ENCODE measurements at places on chromosomes 12 and 14.

DNA sequence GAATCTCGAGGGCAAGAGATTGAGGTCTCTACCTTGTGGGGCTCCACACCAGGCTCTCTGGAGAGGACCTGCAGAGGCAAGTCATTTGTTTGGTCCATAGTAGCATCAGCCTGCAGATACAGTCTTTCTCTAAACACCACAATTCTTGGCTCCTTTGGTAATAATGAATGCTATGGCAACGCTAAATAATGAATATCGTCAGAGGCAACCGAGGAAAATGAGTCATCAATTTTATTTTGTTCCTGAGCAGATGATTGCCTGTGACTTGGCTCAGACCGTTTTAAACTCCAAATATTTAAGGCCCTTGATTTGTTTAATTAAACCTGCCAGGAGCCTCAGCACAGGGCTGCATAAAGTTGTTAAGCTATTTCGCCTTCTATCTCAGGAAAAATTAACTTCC is 924.1 kb upstream of the TMEM132C start:
- DNase-seq, result no peak

DNA sequence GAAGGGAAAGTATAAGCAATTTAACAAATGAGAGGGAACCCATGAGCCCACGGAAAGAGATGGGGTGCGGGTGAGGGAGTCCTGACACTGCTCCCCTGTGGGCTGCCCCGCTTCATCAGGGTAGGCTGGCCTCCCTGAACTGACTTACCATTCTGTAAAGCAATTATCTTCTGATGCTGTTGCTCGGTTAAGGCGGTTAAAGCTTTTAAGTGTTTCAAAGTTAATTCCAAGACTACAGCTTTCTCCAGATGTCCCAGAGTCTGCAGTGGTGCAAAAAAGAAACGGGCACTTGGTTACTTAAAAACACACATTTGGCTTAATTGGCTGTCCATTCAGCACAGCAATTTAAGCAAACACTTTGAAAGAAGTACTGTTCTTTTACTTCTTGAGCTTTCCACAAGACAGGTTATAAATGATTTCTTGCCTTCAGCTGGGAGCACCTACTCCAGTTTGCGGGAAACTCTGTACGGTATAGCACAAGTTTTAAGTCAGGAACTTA is 1.3 kb downstream of the BHLHE41 start:
- DNase-seq, result no peak

DNA sequence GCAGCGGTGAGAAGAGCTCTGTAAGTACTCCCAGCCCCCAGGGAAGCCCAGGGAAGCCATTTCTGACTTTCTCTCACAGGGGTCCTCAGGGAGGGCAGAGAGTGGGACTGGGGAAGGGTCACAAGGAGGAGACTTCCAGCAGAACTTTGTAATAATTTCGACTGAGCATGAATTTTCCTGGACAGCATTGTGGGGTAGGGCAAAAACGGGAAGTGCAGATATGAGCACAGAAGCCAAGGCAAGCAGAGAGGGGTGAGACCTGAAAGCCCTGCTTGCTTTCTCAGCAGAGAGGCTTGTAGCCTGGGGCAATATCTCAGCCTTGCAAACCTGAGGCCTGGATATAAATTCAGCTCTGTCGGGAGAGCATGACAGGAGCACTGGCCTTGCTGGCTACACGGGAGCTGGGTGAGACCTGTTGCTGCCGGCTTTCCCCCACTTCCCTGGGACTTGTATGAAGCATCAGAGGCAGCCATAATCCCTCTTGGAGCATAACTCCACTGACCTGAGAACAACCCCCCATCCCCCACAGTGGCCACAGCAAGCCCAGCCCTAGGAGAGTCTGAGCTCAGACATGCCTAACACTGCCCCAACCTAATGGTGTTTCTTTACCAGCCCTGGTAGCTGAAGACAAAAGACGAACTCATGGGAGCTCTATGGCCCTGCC is 9.8 kb upstream of the IQSEC3 start:
- DNase-seq, result no peak

DNA sequence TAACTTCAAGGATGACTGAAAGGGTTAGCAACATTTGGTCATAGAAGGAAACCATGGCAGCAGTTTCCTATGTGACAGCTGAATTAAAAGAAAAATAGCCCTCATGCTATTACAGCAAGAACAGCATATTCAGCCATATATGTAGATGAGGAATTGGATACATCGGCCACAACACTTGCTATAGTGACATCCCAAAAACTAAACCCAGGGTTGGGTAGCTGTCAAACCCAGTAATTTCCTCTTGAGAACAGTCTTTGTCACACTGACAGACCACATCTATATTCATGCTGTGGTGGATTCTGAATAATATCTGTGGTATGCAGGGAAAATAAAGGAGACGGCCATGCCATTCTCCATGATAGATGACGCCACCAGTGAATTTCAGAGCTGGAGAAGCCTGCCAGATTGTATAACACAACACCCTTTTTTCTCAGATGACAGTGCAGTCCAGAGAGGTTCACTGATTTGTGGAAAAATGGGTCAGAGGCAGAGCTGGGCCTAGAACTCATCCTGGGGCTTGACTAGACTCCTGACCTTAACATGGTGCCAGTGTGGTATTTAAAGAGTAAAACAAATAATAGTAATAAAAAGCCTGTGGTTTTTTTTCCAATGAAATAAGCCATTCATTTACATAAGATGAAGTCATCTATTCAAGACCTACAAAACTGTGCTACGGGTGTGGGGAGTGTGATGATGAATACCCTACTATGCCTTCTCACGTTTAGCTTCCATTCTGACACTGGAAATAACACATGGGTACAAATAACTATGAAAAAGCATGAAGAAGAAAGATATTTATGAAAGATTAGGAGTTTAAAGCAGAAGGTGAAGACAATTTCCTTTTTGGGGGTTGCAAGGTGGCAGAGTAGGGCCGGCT is 32.3 kb downstream of the EFCAB11 start:
- DNase-seq, result no peak

DNA sequence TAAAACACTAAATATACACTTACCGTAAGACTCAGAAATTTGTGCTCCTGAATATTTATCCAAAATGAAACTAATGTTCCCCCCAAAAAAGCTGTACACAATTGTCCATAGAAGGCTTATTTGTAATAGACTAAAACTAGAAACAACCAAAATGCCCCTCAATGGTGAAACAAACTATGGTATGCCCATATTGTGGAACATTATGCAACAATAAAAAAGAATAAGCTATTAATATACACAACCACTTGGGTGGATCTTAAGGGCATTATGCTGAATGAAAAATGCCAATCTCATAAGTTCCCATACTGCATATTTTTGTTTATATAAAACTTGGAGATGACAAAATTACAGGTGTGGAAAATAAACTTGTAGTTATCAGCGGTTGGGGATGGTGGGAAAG is 357.4 kb downstream of the KCNH5 start:
- DNase-seq, result no peak

DNA sequence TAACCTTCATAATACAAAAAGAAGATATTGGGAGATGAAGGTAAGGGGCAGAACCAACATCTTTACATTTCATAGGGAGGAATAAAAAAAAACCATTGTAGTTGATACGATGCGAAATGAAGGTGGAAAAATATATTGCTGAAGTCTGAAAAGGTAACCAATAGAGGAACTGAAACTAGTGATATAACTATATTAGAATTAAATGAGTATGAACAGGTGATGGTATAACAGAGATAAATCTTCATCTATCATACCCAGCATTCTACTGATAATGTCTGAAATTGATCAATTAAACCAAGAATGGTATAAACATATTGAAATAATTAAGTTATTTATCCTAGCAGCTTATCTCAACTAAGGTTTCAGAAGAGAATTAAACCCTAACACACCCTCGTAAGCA is 332.1 kb downstream of the NELL2 start:
- DNase-seq, result no peak

DNA sequence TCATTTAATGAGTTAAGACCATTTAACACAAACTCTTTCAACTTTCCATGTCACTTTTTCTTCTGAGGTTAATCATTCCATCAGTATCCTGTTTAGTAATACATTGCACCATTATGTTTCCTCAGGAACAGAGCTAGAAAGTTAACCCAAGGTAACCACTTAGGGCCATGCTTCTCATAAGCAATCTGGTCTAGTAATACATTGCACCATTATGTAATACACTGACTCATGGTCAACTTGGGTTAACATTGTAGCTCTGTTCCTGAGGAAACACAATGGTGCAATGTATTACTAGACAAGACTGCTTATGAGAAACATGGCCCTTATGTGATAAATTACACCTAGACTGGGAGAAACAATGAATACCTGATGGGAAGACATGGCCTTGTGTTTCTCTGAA is 21.7 kb downstream of the ERH start:
- no peak for DNase-seq

GRCh38 chr12:18794000-18794399 is 56.1 kb downstream of the CAPZA3 start:
- no peak for DNase-seq

- no peak for DNase-seq
These were observed 207.2 kb upstream of the TMTC1 start for GRCh38 chr12:29990971-29991370.

GRCh38 chr14:64692986-64693809 is 11.0 kb upstream of the PLEKHG3 start:
- DNase-seq, result no peak

GRCh38 chr12:60822580-60822979 is 1226.8 kb downstream of the SLC16A7 start:
- no peak for DNase-seq
